ENCODE measurements at places on chromosomes 12 and 14.

DNA sequence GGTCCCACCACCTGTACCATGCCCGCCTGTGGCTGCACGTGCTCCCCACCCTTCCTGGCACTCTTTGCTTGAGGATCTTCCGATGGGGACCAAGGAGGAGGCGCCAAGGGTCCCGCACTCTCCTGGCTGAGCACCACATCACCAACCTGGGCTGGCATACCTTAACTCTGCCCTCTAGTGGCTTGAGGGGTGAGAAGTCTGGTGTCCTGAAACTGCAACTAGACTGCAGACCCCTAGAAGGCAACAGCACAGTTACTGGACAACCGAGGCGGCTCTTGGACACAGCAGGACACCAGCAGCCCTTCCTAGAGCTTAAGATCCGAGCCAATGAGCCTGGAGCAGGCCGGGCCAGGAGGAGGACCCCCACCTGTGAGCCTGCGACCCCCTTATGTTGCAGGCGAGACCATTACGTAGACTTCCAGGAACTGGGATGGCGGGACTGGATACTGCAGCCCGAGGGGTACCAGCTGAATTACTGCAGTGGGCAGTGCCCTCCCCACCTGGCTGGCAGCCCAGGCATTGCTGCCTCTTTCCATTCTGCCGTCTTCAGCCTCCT lies 1.1 kb downstream of the INHBE start:
- no peak for DNase-seq

DNA sequence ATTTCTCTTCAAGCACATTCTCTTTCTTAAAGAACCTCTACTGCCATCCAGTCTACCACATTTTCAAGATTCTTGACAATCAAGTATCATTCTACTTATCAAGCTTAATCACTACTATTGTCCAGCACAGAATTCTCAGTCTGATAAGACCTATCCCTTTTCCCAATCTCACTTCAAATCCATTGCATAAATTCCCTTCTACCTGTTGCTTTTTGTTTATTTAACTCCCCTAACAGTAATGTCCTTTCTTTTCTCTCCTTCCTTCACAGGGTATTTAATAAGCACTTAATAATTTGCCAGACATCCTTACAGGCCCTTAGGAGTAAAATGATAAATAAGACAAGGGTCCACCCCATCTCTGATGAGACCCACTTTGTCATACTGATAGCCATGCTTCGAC lies 41.7 kb downstream of the ZFC3H1 start:
- no peak for DNase-seq

- no peak for DNase-seq
Measured at GRCh38 chr12:39736406-39736805, 116.8 kb upstream of the ABCD2 start.

- no peak for DNase-seq
Measured at GRCh38 chr12:128705140-128705539, 118.6 kb downstream of the SLC15A4 start.

DNA sequence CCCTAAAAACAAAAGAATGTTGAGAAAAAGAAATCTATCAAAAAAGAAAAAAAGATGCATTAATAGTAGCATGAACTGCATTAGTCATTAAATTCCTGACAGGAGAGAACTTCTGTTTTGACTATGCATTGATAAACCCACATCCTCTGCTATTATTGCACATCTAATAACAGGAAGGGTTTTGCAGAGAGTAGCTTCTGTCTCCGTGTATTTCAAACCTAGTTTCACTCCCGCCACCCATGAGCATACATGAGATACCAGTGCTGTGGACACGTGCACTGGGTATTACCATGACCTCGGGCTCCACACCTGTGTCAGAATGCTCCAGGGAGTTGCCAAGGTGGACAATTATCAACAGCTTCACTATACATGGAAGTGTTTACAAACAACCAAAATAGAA lies 449.1 kb upstream of the SOX5 start:
- DNase-seq, result no peak

DNA sequence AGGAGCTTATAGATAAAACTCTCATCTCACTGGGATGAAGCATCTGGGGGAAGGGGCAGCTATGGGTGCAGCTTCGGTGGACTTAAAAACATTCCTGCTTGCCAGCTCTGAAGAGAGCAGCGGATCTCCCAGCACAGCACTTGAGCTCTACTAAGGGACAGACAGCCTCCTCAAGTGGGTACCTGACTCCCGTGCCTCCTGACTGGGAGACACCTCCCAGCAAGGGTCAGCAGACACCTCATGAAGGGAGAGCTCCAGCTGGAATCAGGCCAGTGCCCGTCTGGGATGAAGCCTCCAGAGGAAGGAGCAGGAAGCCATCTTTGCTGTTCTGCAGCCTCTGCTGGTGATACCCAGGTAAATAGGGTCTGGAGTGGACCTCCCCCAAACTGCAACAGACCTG lies 345.2 kb upstream of the SYT1 start:
- DNase-seq, result no peak

GRCh38 chr14:104099096-104100041 lies 13.9 kb downstream of the ASPG start:
- DNase-seq, result no peak

DNA sequence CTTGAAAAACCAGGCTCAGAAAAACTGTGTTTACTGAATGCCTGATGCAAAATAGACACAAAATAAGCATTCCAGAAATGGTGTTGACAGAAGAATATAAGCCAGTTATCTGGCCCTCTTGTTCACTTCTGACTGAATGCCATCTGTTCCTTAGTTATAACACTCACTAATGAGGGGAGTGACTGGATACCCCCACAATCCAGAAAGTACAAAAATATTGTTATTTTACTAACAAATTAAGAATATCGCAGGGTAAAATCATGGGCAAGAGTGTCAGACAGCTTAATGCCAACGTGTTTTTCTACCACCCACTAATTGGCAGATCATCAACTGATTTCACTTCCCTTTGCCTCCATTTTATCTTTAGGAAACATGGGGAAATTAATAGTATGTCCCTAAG lies 477.3 kb upstream of the FLRT2 start:
- no peak for DNase-seq

- DNase-seq, result no peak
Measured at GRCh38 chr14:96108061-96108795, 69.1 kb downstream of the C14orf132 start.

Measured in posterior cingulate gyrus (tissue), 11 donors.